ENCODE measurements at places on chromosomes 1 and 21.
A peak's percentile ranks its signal among the peaks of the same experiment; 100 is the strongest.

DNA sequence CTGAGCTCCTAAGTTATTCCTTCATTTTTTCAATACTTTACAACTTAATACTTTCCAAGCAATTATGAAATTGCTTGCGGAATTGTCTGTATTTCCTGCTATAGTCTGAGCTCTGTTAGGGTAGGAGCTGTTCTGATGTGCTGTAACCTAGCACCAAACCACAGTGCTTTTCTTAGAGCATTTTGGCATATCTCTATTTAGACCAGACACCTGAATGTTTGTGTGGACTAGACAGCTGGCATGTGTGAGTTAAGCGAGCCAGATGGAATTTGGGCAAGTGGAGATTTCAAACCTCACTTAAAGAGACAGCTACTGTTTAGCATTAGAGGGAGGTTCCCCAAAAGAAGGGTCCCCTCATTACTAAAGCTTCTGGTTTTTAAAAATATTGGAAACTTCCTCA is 106.1 kb downstream of the RWDD3 start:
- no peak for DNase-seq

DNA sequence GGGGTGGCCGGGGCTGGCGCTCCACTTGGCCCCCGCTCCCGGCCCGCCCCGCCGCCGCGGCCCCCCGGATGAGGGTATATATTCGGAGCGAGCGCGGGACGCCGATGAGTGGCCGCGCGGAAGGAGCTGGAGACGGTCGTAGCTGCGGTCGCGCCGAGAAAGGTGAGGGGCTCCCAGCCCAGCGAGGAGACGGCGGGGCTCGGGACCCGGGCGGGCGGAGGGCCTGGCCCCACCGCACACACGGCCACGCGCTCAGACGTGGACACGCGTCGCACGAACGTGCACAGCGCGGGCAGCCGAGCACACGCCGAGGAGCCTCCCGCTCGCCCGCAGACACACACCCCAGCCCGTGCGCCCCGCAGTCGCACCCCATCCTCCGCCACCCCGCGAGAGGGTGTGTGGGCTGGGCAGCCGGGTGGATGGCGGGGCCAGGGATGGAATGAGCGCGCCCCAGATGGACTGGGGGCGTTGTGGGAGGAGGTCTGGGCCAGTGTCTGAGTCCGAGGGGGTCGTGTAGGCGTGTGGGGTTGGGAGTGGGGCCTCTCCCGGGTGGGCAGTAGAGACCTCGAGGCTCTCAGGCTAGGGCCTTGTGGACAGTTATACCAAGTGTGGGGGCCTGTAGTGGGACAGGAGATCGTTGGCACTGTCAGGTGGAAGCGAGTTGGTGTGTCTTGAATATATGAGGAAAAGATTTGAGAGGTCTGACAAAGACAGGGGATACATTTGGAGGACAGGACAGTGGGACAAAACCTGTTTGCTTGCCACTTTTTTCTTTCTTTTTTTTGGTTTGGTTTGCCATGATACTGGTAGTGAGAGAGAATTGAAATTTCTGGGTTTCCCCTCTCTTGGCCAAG is at the start of gene UAP1:
TSS of gene UAP1 (plus strand) at position 107 of the 854 bp plus-strand sequence. CDS start 4,347 bp downstream, outside the sequence.
- DNase-seq = no peak

GRCh38 chr21:36134803-36135390 is at the start of gene CBR3:
Gene CBR3, plus strand, starts transcription at chr21:36135079. Its CDS starts 114 bp downstream, at chr21:36135193.
- DNase-seq = no peak

DNA sequence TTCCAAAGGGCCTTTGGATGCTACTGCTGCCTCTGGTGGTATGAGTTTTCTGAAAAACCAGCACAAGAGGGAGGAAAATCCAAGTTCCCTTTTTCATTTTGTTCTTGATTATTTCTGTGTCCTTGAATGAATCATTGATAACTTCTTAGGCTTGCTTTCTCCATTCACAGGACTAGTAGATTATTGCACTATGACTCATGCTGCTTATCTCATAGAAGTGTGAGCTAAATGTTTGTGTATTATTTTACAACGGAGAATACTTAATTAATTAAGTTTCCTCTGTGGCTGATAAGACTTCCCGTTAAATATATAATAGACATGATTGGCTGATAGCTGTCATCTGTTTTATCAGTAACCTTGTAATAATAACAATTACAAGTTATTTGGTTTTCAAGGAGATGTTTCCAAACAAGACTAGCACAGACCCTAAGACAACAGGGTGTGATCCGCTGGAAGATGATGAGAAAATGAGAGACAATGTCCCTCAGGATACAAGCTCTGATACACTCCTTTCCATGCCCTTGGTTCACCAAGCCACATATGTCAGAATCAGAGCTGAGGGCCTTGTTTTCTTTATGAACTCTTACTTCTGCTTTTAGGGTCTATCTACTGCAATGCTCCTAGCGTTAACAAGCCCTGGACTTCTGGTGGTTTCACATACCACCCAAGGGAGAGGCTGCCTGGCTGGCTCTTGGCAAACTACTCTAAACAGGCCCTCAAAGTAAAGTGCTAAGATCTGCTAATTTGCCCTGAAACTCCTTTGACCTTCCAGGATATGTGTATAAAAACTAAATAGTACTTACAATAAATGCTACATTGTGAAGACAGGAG is 1078.3 kb downstream of the TTLL7 start:
- DNase-seq = peak; percentile 16

Measured in retinal pigment epithelial cell (primary cell).